ENCODE measurements at places on chromosomes 3 and 15.

GRCh38 chr3:160403796-160404470 is 4.5 kb downstream of the SMC4 start:
- no peak for DNase-seq

- DNase-seq, result no peak
Measured at GRCh38 chr3:21170964-21171363, 580.0 kb downstream of the ZNF385D start.

DNA sequence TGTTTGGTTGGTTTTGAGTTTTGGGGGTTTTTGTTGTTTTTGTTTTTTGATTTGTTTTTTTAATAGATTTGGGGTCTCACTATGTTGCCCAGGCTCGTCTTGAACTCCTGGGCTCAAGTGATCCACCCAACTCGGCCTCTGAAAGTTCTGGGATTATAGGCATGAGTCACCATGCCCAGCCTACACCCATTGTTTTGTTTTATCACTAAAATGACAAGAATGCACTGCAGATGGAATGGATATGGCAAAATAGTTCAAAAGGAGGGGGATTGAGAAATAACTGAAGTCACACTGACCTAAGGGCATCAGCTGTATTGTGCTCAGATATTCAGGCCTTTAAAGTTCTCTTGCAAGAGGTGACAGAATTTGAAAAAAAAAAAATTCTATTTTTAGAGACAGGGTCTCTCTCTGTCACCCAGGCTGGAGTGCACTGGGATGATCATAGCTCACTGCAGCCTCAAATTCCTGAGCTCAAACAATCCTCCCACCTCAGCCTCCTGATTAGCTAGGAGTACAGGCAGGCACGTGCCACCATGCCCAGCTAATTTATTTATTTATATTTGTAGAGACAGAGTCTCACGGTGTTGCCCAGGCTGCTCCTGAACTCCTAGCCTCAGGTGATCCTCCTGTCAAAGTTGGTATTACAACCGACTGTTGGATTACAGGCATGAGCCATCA is 4.4 kb upstream of the RASA2 start:
- no peak for DNase-seq

GRCh38 chr3:9600597-9600996 is 47.0 kb upstream of the LHFPL4 start:
- DNase-seq, result peak; percentile 13

GRCh38 chr3:83514130-83514914 is 1444.5 kb upstream of the CADM2 start:
- no peak for DNase-seq

DNA sequence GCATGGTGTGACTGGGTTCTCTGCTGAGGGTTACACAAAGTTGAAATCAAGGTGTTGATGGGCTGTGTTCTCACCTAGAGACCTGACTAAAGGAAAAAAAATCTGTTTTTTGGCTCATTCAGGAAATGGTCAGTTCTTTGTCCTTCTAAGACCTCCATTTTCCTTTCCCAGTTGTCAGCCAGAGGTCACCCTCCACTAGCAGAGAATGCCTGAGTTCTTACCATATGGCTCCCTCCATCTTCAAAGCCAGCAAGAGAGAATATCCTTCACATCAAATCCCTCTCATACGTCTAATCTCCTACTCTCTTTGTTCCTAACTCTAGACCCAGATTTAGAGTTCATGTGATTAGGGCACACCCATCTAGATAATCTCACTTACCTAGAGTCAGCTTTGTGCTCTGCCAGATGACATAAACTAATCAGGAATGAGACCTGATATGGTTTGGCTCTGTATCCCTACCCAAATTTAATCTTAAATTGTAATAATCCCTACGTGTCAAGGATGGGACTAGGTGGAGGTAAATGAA is 19.4 kb downstream of the ANKRD28 start:
- DNase-seq, result no peak

DNA sequence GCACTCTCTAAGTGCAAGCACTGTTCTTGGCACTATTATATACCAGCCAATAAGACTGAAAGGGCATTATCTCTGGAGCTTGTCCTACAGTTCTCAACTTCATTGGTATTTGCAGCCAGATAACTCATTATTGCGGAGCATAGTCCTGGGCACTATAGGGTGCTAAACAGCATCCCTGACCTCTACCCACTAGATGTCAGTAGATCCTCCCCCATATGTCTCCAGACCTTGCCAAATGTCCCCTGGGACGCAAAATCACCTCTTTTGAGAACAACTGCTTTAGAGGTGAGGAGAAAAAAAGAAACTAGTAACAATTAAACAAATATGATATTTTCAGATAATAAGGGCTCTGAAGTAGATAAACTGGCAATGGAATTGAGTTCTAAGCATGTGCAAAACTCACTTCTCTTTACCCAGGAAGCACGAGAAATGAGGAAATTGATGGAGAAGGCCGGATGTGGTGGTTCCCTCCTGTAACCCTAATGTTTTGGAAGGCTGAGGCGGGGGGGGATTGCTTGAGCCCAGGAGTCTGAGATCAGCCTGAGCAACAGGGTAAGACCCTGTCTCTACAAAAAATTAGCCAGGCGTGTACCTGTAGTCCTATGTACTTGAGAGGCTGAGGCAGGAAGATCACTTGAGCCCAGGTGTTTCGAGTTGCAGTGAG is 61.4 kb downstream of the FRMD4B start:
- no peak for DNase-seq

DNA sequence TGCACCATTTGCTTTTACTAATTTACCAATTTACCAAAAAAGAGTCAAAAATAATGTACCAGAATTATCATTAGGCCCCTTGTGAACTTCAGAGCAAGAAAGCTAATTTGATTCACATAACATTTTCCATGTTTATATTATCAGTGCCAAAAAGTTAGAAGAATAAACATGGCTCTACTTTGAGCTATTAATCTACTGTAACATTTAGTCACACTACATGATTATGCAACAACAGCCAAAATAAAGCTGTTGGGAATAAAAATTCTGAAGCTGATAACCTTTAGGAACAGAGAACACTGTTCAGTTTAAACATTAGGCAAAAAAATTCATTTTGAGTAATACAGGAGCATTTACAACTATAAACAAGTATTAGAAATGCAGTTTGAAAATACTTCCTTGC is 63.6 kb downstream of the PROS1 start:
- DNase-seq, result no peak

DNA sequence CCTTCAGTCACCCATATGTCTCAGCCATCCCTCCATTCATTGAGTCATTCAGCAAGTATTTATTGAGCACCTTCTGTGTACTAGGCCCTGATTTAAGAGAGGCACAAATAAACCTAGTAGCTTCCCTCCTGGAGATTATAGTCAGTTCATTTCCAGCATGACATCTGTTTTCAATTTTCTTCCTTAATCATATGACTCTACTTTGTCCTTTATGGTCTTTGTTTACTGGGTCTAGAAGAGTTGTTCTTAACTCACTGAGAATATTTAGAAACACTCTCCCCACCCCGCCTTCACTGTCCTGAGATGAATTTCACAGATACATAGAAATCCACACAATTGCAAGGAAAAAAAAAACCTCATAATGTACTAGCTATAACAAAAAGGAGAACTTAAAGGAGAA is 44.8 kb upstream of the ADAMTS9 start:
- DNase-seq, result no peak

- no peak for DNase-seq
Measured at GRCh38 chr3:186180151-186180550, 71.3 kb upstream of the ETV5 start.

GRCh38 chr15:62071711-62072308 is 5.0 kb downstream of the C2CD4A start:
- no peak for DNase-seq

GRCh38 chr3:108509263-108509662 is 1.1 kb downstream of the MYH15 start:
- no peak for DNase-seq

DNA sequence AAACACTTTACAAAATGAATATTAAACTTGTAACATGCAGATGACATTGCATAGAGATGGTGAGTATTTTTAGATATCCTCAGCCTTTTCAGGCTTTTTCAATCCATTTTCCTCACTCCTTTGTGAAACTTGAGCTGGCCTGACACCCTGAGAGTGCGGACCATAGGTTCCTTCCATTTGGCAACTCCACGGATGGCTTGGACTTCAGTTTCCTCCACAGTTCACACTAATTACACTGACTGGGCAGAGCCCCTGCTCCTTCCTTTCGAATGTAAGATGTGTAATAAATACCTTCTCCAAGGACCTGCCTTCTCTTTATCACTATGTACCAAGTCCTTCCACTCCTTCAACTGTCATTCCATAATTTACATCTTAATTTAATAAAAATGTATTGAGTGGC is 141.7 kb upstream of the LRIG1 start:
- DNase-seq, result no peak

DNA sequence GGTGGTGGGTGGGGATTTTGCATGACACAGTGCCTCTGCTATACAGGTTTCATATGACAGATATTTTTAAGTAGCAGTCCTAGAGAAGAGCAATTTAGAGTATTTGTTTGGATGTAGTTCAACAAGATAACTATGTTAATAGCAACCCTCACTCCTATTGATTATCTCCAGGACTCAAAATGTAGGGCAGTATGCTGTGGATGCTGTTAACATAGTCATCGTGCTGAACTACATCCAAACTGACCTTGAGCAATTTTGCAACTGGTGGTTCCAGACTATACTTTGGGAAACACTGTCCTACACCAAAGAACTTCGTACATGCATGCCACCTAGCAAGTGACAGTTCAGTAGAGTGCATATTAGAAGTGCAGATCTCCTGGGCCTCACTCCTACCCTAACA is 117.6 kb downstream of the IL5RA start:
- no peak for DNase-seq

DNA sequence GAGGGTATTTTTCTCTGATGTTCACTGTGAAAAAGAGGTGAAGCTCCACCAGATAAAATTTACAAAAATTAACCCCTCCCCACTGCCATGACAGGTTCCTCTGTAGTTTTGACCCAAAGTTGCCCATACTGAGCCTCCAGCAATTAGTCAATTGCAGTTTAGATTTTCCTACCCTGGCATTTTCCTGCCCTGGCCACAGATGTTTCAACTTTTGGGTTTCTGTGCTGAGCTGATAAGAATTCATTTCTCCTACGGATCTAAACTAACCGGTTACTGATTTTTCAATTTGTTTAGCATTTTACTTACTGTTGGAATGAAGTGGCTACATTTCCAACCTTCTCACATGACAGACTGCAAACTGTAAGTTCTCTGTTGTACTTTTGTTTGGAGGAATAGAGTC is 1346.1 kb upstream of the EPHA6 start:
- no peak for DNase-seq

- DNase-seq, result no peak
Measured at GRCh38 chr15:48085591-48085930, 35.2 kb upstream of the SLC24A5 start.

GRCh38 chr3:181402347-181402746 is 309.4 kb upstream of the SOX2 start:
- no peak for DNase-seq

DNA sequence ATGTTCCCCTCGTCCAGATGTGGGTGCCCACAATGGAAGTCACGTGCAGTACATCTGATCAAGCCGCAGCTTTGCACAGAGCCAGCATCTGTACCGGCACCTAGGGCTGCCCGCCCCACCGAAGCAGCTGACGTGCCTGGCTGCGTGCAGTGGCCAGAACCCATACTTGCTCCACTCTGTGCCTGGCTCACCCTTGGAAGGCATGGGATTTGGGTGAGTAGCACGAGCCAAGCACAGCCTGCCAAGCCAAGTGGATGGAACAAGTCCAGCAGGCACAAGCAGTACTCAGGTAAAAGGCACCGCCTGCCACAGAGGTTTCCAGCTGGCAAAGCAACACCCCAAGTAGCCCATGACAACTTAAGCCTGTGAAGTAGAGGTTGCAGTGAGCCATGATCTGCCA is 261.3 kb downstream of the TBC1D5 start:
- no peak for DNase-seq

- DNase-seq, result no peak
Measured at GRCh38 chr3:31878231-31878838, 102.7 kb downstream of the OSBPL10 start.

DNA sequence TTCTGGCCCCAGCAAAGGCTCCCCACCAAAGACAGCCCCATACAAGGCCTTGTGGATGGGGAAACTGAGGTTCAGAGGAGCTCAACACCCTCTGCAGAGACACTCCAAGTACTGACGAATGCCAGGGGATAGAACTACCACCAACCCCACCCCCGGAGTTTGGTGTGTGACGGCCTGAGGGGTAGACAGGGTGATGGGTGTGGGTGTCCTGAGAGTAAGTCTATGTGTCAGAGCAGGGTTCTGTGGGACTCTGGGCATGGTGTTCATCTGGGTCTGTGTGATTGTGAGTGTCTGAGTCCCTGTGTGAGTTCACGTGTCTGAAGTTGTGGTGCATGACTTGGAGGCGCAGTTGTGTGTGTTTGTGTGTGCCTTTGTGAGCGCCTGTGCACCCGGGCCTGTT is 7.4 kb downstream of the PTH1R start:
- DNase-seq, result peak; percentile 20

DNA sequence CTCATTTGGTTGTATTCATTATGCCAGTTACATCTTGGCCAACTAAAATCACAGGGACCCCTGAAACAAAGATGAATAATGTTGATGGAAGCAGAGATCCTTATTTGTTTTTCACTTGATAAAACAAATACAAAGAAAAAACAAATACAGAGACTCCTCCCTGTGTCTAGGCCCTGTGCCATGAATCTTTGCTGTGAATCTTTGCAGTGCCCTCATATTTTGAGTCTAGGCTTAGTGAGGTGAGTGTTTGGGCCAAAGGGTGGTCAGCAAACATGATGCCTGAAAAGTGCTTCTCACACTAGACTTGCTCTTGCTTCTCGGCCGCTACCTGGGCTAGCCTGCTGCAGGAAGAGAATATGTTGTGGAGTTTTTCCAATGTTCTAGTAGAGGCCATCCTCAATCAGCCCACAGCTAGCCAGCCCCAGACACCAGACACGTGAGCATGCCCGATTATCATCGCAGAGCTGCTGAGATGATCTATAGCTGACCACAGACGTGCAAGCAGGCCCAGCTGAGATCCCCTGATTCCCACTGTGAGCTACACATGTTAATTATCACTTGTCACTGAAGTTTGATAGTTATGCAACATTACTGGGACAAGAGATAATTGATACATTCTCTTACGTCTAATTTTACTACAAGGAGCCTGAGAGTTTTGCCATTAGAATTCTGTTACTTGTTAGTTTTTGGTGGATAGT is 191.4 kb downstream of the THRB start:
- DNase-seq, result no peak

GRCh38 chr3:51382947-51383578 is 2.0 kb upstream of the MANF start:
- DNase-seq, result no peak

- DNase-seq, result no peak
Measured at GRCh38 chr3:174957551-174958001, 98.4 kb downstream of the NAALADL2 start.

Data from stimulated activated CD8-positive, alpha-beta memory T cell treated with anti-CD3 and anti-CD28 coated beads, Interleukin-7, amount 100 ng/mL, for 48 hours (primary cell).